ENCODE measurements at places on chromosomes 13 and 19.

GRCh38 chr19:16328824-16329482, 4.3 kb downstream of the KLF2 start:
- DNase-seq = peak; percentile 30

- no peak for DNase-seq
These were observed 69.2 kb downstream of the PIBF1 start for GRCh38 chr13:72850959-72851677.

DNA sequence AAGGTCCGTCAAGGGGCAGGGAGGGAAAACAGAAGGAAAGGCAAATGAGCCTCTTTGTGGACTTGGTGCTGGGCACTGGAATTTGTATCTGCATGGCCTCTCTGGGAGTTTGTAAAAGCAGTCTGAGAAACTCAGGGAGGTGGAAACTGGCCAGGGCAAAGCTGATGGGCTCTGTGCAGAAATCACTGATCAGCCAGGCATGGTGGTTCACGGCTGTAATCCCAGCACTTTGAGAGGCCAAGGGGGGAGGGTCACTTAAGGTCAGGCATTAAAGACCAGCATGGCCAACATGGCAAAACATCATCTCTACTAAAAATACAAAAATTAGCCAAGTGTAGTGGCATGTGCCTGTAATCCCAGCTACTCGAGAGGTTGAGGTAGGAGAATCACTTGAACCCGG, 369.9 kb upstream of the ZNF507 start:
- DNase-seq = no peak

GRCh38 chr19:49106648-49107135, 7.5 kb upstream of the LIN7B start:
- DNase-seq = no peak

GRCh38 chr13:50106559-50106958, 91.3 kb downstream of the KCNRG start:
- DNase-seq = no peak

- DNase-seq = no peak
These were observed 8.9 kb downstream of the ZC3H4 start for GRCh38 chr19:47104680-47105079.

DNA sequence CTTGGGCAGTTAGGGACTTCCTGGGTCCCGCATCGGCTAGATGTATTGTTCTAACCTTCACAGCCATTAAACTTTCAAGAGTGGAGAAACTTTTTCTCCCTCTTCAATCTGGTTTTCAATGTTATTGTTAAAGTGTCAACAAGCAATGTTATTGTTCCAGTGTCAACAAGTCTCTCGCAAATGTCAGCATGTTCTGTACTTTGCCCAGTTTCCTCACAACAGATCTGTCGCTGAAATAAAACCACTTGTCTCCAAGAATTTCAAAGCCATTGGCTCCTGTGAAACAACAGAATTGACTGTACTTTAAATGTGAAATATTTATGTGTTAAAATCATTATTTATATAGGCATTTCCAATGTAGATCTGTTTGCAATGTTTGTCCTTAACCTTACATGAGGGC, 138.0 kb downstream of the ITGBL1 start:
- DNase-seq = no peak

GRCh38 chr13:64293923-64294322, 2878.3 kb upstream of the PCDH20 start:
- no peak for DNase-seq

DNA sequence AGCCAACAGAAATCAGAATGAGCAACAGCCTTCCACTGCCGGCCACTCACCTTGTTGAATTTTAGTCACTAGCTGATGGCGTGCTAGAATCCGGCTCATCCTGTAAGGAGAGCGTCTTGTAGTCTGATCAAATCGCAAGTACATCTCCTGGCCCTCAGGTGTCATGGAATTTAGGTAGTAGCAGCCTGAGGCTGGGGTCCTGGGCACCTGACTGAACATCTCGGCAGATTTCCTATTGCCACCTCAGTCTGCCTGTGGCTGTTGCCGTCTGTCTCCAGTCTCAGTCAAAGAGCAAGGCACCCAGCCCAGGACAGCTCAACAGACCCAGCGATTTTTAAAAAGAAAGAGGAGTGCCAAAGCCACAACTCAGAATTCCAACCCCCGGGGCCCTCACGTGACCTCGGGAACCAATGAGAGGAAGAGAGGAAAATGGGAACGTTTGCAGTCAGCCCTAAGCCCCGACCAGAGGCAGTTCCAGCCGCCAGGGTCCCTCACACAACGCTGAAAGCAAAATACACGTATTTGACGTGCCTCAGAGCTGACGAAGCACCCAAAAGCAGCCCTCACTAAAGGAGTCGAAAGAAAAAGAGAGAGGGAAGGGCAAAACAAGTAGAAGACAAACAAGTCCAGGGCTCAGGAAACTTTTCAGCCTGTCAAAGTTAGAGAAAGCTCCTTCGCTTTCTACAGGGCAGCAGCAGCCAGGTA, at the start of gene STARD13:
Gene STARD13 (minus strand): TSS at position 336 of the 705 bp plus-strand sequence. CDS start 117 bp downstream, at position 219.
- DNase-seq = no peak

- DNase-seq = no peak
These were observed 46.0 kb downstream of the C13orf46 start for GRCh38 chr13:113927661-113928581.

DNA sequence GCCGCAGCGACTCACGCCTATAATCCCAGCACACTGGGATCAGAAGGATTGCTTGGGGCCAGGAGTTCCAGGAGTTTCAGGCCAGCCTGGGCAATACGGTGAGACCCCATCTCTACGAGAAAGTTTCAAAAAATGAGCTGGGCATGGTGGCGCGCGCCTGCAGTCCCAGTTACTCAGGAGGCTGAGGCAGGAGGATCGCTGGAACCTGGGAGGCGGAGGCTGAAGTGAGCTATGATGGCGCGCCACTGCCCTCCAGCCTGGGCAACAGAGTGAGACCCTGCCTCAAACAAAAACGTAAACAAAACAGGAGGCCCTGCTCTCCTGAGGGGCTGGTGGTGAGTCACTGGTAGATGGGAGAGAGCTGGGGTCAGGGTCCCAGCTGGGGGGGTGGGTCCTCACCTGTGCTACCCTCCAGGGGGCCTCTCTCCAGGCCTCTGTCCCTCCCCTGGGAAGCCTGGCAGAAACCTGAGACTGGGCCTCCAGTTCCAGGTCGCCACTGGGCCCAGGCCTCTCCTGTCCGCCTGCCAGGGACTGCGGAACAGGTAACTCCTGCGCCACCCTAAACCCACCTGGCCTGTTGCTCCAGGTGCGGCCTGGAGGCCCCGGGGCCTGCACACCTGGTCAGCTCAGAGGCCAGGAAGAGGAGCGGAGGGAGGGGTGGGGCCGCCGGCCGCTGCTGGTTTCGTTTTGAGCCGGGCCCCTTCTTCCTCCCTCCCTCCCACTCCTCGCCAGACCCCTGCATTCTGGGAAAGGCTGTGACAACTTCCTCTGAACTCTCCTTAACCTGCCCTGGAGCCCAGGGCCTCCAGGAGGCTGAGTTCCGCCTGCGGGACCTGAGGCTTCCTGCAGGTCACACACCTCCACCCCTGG, 17.2 kb upstream of the ZBTB7A start:
- DNase-seq = no peak

- DNase-seq = no peak
These were observed 854 bp downstream of the SIGLEC6 start for GRCh38 chr19:51530616-51531015.

DNA sequence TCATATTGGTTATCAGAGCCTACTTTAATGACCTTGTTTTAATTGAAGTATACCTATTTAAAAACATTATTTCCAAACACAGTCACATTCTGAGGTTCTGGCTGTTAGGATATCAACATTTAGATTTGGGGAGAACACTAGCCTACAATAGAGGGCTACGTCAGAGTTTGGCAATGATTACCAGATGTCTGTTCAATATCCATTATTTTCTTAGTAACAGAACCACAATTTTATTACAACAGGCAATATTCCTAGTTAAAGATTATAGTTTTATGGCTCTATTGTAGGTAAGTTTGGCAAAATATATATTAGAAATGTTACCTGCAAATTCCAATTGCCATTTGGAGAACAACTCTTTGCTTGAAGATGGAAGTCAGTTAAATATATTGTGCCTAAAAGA, 1163.1 kb upstream of the MIR17HG start:
- DNase-seq = no peak

DNA sequence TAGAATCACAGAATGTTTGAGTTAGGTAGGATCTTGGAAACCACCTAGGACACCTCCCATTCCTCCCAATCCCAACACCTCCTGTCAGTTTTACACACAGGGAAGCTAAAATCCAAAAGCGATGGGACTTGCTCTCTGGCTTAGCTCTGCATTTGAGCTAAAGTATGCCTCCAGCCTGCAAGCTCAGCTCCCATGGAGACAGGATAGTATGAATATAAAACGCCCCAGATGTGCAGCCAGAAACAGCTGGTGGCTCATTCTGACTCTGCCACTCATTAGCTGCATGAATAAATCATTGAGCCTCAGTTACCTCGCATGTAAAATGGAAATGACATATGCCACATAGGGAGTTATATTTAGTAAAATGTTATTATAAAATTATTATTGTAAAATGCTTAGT, 336.0 kb downstream of the SUCLA2 start:
- DNase-seq = no peak

DNA sequence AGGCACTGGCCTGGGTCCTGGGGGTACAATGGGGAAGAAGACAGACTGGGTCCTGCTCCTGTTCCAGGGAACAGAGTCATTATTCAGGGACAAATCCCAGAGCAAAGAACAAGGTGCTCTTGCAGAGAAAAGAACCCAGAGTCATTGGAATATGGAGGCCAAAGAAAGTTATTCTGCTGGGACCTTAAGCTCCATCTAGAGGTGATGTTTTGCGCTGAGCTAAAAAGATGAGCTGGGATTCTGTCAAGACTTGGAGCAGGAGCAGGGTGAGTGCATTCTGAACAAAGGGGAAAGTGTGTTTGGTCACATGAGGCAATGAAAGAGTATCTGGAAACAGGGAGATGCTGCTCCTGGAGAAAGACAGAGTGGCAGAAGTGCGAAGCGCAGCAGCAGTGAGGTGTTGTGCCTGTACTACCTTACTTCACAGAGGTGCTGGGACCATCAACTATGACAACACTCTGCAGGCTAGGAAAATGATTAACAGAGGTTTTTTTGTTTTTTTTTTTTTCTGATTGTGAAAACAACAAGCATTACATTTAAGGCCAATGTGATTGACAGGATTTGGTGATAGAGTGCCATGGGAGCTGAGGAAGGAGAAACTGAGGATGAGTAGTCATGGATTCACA, 95.3 kb upstream of the TNFSF11 start:
- no peak for DNase-seq

- DNase-seq = no peak
These were observed 148.5 kb upstream of the FREM2 start for GRCh38 chr13:38538422-38538821.

DNA sequence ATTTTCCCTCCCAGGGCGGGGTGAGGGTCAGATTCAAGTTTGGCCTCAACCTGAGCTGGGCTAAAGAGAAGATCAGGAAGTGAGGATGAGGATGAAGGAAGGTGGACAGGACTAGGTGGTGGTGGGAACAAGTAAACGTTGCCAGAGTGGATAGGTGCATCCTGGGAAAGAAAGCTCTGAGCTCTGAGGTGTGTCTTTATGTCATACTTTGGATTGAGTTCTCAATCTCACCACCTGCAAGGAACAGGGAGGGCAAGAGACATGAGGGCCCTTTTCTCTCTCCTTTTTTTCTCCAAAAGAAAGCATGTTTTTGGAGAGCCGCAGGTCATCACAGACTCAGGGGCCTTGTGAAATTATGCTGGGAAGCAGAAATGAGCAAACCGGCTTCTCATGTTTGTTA, 38.2 kb upstream of the IGFL1 start:
- DNase-seq = no peak

DNA sequence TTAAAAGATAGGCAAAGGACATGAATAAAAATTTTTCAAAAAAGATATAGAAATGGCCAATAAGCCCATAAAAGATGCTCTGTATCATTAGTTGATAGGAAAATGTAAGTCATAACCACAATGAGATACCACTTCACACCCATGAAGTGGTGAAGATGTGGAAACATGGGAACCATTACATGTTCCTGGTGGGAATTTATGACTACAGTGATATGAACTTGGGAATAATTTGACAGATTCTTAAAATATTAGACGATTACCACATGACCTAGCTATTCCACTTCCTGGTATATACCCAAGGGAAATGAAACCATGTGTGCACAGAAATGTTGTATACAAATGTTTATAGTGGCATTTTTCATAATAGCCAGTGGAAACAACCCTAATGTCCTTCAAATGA, 232.2 kb downstream of the GGACT start:
- no peak for DNase-seq

DNA sequence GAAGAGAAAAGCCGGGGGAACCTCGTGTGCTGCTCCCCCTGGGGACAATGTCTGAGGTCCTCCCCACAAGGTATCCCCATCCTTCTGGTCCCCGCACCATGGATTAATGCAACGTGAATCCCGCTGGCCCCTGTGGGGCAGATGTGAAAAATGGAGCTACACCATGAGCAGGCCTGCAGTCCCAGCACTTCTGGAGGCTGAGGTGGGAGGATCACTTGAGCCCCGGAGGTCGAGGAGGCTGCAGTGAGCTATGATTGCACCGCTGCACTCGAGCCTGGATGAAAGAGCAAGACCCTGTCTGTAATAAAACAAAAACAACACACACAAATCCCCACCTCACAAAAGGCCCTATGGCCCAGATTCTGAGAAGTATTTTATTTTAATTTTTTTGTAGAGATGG, 1.2 kb upstream of the CFD start:
- DNase-seq = no peak

- DNase-seq = no peak
These were observed 827.4 kb downstream of the GPC5 start for GRCh38 chr13:92225861-92226260.

DNA sequence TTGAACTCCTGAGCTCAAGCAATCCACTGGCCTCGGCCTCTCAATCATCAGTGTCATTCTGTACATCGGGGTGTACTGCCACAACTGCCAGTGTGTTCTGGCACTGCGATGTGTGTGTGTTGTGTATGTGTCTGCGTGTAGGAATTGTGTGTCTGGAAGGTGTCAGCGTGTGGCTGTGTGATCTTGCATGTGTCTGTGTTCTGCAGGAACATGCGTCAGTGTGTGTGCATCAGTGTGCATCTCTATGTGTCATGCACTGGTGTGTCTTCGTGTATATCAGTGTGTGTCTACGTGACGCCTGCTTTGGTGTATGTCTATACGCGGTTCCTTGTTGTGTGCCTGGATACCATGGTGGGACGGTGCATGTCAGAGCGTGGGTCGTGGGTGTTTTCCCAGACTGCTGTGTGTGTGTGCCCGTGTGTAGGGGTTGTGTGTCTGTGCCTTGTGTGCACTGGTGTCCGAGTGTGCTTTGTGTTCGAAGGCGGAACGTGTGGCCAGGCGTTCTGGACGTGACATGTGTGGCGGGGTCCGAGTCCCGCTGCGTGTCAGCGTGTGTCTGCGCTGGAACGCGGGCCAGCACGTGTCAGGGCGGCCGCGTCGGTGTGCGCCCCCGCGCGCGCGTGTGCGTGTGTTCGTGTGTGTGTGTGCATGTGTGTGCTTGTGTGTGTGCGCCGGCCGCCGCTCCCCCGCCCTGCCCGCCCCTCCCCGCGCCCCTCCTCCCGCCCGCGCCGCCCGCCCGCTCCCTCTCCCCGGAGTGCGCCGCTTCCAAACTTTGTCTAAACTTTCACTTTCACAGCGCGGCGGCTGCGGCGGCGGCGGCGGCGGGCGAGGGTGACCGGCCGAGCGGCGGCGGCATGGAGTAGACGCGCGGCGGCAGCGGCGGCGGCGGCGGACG, at the start of gene NFIX:
Gene NFIX (plus strand): TSS at position 775 of the 895 bp plus-strand sequence. CDS start 363 bp downstream, outside the sequence.
- DNase-seq = peak; percentile 24

- DNase-seq = no peak
These were observed 79.7 kb downstream of the EFNB2 start for GRCh38 chr13:106455777-106456176.
